ENCODE measurements at places on chromosomes 4 and X.

- no peak for DNase-seq
Observed at GRCh38 chr4:139476363-139476762, 22.4 kb downstream of the RAB33B start.

GRCh38 chr4:148071009-148071408 lies 339.1 kb downstream of the ARHGAP10 start:
- no peak for DNase-seq

DNA sequence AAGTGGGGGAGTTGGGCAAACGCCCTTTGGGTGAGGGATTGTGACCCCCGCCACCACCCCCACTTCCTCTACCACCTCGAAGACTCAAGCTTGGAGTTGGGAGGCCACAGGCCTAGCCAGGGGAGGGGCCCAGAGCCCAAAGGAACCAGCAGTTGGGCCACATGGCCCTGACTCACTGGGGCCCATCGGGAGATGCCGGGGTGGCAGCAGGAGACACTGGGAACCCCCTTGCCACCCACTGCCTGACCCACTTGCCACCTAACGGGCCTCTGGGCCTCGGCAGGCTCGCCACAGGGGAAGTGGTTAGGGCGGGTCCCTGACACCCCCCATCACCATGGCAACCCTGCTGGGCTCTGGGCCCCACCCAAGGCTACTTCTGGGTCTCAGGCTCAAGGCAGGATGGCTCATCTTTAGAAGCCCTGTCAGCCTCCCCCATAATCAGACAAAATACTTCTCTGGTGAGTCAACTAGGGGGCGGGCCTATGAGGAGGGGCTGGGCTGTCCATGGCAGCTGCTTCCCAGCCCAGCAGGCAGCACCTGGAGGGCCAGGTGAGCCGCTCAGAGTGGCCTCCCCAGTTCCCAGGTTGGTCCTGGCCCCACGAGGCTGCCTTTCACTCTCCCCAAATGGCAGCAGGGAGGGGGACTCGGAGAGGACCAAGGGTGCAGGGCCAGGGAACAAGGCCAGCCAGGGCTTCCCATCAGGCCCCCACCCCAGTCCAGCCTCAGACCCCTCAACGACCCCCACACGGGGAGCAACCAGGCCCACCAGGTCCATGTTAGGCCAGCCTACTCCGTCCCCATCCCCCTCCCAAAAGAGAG lies 5.6 kb downstream of the FLNA start:
- DNase-seq: no peak

- no peak for DNase-seq
Observed at GRCh38 chr4:99447079-99447478, 11.9 kb upstream of the ADH7 start.

DNA sequence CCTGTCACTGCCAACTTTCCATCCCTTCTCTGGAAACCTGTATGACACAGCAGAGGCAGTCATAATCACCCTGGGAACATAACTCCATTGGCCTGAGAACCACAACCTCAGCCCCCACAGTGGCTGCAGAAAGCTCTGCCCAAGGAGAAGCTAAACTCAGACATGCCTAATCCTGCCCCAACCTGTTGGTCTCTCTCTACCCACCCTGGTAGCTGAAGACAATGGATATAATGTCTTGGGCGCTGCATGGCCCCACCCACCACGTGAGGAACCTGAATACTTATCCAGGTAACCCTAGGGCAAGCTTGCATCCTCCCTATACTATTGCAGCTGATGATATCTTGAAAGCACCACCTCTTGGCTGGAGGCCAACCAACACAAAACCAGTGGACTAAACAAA lies 225.2 kb downstream of the TEX13C start:
- no peak for DNase-seq
